Activated naive CD8-positive, alpha-beta T cell treated with anti-CD3 and anti-CD28 coated beads, Interleukin-2, amount 10 ng/mL, durations not matched to agents 7 days and 5 days (primary cell): ENCODE measurements at places on chromosomes 3 and 15. TPM values are rescaled to one million over a fixed set of nuclear protein-coding genes. Genes with fewer than 3 reads are reported as not detected.

DNA sequence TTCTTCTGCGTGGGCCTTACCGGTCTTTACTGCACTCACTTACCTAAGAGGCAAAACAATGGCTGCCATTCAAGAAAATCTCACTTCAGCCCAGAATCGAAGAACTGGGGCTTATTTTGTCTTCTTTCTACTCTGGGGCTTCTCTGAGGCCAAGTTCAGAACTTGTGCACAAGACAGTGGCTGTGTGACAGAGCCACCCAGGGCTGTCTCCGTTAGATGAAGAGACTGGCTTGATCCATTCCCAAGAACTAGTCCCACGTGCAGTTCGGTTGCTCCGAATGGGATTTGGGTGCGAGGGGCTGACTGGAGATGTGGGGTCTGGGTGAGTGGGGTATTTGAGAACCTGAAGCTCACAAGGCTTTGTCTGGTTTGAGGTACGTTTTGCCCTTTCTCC, 795 bp upstream of the TCF12 start:
- no peak for DNase-seq

DNA sequence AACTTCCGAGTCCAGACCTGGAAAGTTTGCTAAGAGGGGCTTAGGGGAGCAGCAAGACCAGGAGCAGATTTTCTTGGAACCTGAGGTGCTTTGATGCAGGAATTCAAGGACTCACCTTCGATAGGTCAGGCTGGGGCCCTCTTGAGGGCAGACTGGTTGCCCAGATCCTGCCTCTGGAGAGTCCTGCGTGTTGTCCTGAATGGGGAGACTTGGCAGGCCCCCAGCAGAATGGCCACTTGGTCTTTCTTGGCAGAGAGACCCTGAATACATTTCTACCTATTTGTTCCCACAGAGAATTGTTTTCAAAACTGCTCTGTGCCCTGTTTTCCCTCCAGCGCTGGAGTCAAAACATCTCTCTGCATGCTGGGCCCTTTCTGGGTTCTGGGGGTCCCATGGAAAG, 4.2 kb downstream of the KLF13 start:
- no peak for DNase-seq

GRCh38 chr3:133575086-133575485, 1.6 kb downstream of the CDV3 start:
- DNase-seq = no peak

GRCh38 chr3:59940718-59941117, 890.9 kb upstream of the CFAP20DC start:
- DNase-seq = no peak

COLQ gene
- total RNA-seq = 4.1 TPM

DNA sequence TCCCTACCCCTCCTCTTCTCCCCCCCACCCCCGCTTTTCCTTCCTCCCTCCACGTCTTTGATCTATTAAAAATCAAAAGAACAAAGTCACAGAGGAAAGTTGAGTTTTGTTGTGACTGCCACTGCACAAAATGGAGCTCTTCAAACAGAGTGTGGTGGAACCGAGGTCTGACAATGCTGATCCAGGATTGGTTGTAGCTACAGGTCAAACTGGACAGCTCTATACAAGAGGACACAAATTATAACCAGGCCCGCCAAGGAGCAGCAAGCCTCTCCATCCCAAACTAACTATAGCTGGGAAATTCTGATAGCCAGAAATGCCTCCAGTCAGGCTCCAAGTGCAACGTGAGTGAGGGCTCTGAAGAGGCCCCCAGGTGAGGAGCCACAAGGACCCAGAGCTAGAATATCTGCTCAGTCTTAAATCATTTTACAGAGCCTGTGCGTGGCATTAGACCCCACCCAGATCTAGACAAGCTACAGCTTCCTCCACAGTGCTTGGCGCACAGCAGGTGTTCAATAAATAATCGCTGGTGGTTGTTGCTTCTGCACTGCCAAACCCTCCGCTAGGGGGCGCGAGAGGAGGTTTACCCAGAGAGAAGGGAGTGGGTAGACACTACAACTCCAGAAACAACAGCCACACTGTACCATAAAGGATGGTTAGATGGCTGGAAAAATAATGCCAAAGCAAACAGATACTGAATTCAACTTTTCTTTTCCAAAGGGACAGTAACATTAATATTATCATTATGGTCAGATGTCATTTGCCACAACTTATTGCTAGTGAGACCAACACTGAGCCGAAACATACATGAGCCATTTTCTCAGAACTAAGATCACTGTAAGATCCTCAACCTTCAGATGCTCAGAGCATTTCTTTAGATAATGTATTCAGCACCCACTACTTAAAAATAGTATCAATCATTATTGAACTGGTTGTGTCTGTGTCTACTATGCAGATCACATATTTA, 44.6 kb downstream of the ZIC4 start:
- DNase-seq = peak; percentile 53

GRCh38 chr3:136734382-136735070, 17.7 kb downstream of the STAG1 start:
- DNase-seq = no peak

- DNase-seq = no peak
These were observed 28.1 kb upstream of the GHSR start for GRCh38 chr3:172476347-172476746.

CSTA gene
- total RNA-seq = not detected

- no peak for DNase-seq
These were observed 375.2 kb downstream of the TUSC7 start for GRCh38 chr3:117084739-117085270.

- DNase-seq = no peak
These were observed 474.7 kb upstream of the IL12A start for GRCh38 chr3:159513867-159514380.

PAQR9 gene
- not detected for total RNA-seq

OR5H15 gene
- total RNA-seq = not detected

DNA sequence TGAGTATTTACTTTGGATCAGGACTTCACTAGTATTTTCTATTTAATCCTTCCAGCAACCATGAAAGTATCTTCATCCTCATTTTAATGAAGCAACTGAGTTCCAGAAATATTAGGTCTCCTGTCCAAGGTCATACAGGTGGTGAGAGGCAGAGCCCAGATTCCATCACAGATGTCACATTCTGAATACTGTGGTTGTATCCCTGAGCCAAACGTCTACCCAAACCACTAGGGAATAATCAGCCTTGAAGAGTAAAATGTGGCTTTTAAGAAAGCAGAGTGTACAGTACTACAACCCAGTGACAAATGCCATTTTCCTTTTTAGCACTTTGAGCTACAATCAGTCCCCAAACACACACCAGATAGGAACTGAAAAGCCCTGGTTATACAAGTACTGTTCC, 93.3 kb upstream of the TRIM42 start:
- DNase-seq = no peak

- no peak for DNase-seq
These were observed 15.2 kb downstream of the DAZL start for GRCh38 chr3:16589867-16590624.

GRCh38 chr15:63093486-63094205, 28.0 kb upstream of the LACTB start:
- peak; percentile 71 for DNase-seq

DNA sequence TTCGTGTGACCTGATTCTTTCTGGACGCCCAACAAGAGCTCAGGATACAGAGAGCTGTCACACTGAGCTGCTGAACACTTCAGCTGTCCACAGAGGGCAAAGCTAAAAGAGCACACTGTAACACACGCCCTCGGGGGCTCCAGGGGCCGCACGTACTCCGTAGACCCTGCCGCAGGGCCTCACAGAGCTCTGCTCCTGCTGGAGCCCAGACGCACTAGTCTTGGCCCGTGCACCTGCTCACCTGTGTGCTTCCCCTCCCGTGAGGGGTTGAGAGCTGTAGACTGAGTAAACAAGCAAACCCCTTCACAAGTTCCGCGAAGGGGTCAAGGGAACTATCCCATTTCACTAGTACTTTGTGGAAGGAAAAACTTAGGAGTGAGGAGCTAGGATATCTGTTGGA, 30.7 kb upstream of the TUSC7 start:
- DNase-seq = no peak

GRCh38 chr3:188319569-188319968, 165.6 kb downstream of the LPP start:
- DNase-seq = no peak

GRCh38 chr3:3080309-3080708, 29.9 kb downstream of the IL5RA start:
- no peak for DNase-seq

GRCh38 chr15:77107531-77108355, 36.8 kb upstream of the TSPAN3 start:
- DNase-seq = peak; percentile 54

SLC35A5 gene
- 18.1 TPM for total RNA-seq

GRCh38 chr3:37595784-37596180, 265.9 kb upstream of the CTDSPL start:
- no peak for DNase-seq

GRCh38 chr3:64093825-64094712, 70.8 kb upstream of the PSMD6 start:
- no peak for DNase-seq

- no peak for DNase-seq
These were observed 569.8 kb downstream of the RBMS3 start for GRCh38 chr3:29850641-29851040.

NEK10 gene
- 0.79 TPM for total RNA-seq

- no peak for DNase-seq
These were observed 44.6 kb downstream of the RAB27A start for GRCh38 chr15:55245059-55245458.

TM4SF1 gene
- not detected for total RNA-seq

SLC24A5 gene
- not detected for total RNA-seq

GRCh38 chr3:61182662-61183061, 68.6 kb downstream of the FHIT start:
- no peak for DNase-seq

- no peak for DNase-seq
These were observed 229.3 kb upstream of the UBE2E1 start for GRCh38 chr3:23576379-23576959.

- no peak for DNase-seq
These were observed 223.2 kb upstream of the THBS1 start for GRCh38 chr15:39357480-39358268.

DNA sequence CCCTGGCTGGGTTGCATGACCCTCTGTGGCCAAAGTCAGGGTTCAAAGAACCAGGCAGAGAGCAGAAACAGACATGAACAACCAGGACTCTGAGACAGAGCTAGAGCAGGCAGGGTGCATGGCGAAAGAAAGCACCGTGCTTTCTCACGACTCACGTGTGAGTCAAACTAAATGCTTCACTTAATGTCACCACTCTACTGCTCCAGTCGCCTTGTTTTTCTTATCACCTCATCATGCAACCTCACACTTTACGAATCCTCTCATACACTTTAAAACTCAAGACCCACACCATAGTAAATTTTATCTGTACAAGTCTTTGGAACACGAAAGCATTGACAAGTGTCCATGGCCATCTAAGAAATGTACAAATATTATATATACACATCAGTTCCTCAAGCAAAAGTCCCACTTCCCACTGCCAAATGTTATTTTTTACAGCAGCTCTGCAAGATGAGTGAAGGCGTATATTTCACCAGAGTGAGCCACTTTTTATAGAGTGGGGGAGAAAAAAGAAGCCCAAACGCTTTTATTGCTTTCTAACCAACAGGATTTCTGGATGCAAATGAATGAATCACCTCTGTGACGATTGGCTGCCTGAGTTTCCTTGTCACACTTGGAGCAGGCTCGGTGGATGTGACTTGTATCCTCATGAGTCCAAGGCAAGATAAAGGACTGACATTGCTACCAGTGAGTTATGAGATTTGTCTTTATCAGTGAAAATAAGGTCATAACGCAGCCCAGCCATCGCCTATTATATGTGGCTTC, 16.0 kb upstream of the MEGF11 start:
- no peak for DNase-seq

CHL1 gene
- not detected for total RNA-seq

DNA sequence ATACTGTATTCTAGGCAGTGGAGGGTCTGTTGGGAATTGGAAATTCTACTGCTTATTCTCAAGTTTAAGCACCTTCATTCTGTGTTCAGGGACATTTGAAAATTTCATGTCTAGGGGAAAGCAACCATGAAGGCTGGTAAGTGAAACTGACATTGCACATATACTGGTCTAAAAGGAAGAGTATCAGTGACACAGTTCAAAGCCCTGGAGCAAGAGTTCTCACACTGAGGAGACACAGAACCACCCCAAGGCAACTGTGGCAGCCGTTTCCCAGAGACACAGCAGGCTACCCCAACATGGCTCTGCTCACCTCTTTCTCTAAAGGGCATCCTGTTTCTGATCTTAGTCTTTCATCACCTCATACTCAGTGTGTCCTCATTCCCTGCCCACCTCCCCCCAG, 67.5 kb downstream of the KCNMB2 start:
- DNase-seq = no peak

- DNase-seq = no peak
These were observed 175.3 kb upstream of the HES1 start for GRCh38 chr3:193960487-193961274.

SLC9C1 gene
- total RNA-seq = not detected

- DNase-seq = no peak
These were observed 108.1 kb downstream of the PDZRN3 start for GRCh38 chr3:73516631-73517030.

ROBO1 gene
- total RNA-seq = 5.3 TPM
